Dorsolateral prefrontal cortex (tissue), 122 donors: ENCODE measurements at places on chromosomes 12 and 14.

DNA sequence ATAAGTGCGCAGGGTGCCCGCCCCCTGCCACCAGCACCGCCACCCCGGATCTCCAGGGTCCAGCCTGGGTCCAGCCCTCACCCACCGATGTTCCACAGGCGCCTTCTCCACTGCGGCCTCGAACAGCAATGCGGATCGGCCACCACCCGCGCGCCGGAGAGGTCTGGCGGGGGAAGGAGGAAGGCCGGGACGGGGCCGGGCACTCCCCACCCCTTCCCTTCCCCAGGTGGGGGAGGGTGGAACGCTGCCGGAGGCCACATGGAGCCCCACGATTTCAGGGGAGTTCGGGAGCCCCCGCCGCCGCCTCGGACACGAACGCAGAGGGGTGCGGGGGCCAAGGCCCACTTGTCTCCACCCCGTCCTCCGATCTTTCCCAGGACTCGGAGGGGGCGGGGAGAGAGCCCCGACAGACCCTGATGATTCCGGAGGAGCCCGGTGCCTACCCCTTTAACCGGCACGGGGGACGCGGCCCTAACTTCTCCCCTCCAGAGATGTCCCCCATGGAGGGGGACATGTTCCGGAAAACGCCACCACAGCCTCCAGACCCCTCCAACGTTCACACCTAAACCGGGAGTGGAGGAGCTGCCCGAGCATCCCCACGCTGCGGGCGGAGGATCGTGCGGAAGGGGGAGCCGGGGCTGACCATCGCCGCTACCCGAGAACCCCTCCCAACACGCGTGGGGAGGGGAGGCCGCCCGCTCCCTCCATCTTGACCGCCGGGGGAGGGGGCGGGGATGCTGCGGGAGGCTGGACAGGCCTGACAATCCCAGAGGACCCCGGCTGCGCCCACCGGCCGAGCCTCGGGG, 1.1 kb downstream of the ATXN2 start:
- DNase-seq = peak; percentile 42

- DNase-seq = no peak
Observed at GRCh38 chr14:92380131-92380530, 57.2 kb downstream of the SLC24A4 start.

- DNase-seq = no peak
Observed at GRCh38 chr12:111386885-111387284, 18.0 kb upstream of the PHETA1 start.

DNA sequence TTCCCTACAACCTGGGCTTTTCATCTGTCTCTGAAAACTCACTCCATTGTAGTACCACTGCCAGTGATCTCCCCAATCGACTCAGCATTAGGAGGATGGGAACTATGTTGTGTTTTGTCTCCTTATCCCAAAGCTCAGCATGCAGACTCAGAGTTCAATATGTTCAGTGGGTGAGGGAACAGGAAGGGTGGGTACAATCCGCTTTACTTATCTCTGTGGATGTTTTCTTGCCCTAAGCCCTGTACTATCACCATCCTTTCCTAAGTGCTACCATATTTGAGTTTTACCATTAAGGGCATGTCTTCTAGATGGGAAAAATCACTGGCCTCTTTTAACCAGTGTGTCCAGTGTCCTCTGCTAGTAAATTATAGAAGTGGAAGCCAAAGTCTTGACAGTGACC, 107.1 kb downstream of the PPM1H start:
- DNase-seq = no peak

DNA sequence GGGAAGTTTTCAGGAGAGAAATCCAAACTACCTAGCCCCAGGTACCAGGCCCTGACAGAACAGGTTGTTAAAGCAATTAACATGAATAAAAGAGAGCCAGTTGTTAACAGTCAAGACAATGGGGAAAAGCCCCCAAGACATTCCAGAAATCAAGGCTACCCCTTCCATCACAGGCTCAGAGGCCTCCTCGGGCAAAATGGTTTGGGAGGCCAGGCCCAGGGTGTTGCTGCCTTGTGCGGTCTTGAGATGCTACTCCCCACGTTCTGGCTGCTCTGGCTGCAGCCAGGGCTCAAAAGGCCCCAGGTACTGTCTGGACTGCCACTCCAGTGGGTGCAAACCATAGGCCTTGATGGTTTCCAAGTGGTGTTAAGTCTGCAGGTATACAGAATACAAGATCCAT, 7.0 kb downstream of the CRY1 start:
- no peak for DNase-seq

DNA sequence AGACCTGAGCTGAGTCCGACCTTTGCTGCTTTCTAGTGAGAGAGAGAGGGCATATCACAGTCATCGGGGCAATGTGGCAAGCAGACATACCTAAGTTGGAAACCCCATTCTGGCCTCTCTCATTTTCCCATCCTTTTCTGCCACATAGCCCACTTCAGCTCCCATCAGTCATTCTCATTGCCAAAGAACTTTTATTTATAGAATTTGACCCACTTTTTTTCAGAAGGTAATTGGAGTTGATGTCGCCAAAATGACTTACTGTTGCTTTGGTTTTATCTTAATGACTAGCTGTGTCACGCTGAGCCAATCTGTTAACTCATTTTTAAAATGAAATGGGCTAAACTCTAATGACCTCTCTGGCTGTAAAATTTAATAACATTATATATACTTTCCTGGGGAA, 63.9 kb upstream of the RMST start:
- no peak for DNase-seq

DNA sequence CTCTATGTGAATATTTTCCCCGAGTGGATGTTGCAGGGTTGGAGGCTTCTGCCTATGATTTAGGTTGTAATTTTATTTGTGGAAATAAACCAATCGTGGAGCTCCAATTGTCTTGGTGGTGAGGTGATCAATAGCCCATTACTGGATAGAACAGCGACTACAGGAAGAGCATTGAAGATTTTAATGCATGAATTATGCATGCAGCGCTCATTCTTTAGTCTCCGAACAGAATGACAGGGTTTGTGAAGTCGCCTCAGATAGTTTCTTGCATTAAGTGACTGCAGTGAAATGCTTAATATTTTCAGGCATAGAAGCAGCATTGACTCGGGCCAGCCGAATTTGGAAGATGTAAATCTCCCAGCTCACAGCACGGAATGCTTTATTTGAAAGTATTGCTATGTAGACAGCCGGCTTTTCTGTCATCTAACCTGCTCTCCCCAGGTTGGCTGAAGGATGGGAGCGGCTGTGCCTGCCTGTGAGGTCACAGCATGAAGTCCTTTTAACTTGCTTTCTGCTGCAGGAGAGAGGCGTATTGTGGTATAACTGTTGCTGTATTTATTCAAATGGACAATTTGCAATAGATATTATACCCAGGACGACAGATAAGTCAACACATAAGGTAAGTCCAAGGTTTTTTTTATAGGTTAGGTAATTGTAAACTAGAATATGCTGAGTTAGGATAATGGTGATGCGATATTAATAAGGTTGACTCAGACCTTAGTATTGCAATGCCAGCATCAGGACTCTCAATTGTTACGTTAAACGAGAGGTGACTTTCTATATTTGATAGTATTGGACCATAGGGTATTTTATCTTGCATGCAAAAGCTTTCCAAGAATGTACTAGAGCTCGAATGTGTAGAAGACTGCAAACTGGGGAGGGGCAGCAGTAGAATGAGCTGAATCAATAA, 135.7 kb downstream of the CNTN1 start:
- DNase-seq = no peak

- no peak for DNase-seq
Observed at GRCh38 chr12:29242921-29243431, 93.9 kb downstream of the FAR2 start.

GRCh38 chr12:30967026-30967425, 40.5 kb downstream of the TSPAN11 start:
- peak; percentile 68 for DNase-seq

GRCh38 chr12:31876568-31877424, 82.4 kb upstream of the RESF1 start:
- DNase-seq = no peak

- DNase-seq = no peak
Observed at GRCh38 chr12:109900752-109901580, 892 bp downstream of the TCHP start.
